Stimulated activated naive CD8-positive, alpha-beta T cell treated with anti-CD3 and anti-CD28 coated beads, Interleukin-15, amount 100 ng/mL, for 72 hours (primary cell): ENCODE measurements at places on chromosomes 7 and 10.

DNA sequence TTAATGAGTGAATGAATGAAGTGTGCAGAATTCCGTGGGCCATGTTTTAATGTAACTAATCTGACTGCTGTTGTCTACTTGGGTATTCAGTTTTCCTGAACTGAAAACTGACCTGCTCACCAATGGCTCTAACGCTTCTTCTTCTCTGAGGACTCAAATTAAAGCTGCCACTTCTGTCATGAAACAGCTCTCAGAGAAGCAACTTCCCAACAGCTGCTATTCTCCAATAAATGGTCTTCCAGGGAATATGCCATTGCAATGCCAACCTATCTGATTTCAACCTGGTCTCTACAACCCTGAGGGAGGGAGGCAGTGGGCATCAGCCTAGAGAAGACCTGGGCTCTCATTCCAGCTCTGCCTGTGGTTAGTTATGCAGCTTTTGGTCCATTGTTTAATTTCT, 69.4 kb downstream of the FRMD4A start:
- DNase-seq = no peak

DNA sequence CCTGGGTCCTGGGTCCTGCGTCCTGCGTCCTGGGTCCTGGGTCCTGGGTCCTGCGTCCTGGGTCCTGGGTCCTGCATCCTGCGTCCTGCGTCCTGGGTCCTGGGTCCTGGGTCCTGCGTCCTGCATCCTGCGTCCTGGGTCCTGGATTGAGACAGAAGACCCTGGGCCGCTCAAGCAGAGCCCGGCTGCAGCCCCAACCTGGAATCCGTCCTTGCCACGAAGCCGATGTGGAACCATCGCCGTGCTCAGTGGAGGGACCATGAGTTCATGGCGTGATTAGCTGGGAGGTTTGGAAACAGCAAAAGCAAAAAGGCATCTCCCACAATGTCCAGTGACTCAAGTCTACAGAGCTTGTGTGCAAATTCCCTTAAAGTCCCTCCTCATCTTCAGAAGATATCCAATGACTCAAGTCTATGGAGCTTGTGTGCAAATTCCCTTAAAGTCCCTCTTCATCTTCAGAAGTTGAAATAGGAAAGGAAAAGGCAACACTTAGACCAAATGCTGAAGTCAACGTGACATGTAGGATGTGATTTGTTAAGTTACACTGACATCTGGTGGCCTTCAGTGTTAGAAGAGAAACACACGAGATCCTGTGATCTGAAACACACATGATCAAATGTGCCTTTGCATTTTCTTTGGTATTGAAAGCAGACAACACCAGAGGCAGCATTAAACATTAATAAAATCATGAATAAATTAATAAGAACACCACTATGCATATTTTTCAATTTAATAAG, 179.9 kb downstream of the PTPRN2 start:
- DNase-seq = no peak

DNA sequence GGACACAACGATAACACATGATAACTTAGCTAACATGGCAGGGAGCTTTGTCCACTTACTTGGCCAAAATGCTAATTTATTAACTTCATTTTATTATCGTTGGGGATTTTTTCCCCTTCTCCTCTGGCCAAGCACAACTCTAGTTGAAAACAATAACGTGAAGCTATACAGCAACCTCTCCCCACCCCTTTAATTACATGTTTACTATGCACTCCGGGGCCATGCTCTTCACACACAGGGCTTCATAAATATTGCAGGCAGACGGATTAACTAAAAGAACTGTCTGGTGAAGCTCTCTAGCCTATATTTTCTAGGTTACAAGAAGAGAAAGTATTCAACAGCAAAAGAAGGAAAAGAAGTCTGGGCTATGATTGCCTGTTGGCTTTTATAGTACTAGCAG, 51.7 kb downstream of the XRCC2 start:
- DNase-seq = no peak

GRCh38 chr10:88913788-88914187, 33.7 kb downstream of the STAMBPL1 start:
- DNase-seq = no peak

GRCh38 chr7:15495170-15495569, 66.6 kb downstream of the AGMO start:
- DNase-seq = no peak

DNA sequence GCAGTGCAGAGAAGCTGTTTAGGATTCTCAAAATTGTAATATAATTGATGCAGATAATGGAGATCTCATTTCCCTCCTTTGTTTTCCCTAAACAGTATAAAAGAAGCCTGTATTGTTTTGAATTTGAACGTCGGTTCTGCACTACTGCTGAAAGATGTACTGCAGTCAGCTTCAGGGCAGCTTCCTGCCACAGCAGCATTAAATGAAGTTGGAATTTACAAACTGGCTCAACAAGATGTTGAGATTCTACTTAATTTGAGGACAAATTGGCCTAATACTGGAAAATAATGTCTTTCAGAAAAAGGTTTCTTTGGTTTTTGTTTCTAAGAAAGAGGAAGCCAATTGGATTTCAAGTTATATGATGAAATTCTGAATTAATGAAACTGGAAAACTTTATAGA, 14.3 kb downstream of the EFCAB10 start:
- DNase-seq = no peak

DNA sequence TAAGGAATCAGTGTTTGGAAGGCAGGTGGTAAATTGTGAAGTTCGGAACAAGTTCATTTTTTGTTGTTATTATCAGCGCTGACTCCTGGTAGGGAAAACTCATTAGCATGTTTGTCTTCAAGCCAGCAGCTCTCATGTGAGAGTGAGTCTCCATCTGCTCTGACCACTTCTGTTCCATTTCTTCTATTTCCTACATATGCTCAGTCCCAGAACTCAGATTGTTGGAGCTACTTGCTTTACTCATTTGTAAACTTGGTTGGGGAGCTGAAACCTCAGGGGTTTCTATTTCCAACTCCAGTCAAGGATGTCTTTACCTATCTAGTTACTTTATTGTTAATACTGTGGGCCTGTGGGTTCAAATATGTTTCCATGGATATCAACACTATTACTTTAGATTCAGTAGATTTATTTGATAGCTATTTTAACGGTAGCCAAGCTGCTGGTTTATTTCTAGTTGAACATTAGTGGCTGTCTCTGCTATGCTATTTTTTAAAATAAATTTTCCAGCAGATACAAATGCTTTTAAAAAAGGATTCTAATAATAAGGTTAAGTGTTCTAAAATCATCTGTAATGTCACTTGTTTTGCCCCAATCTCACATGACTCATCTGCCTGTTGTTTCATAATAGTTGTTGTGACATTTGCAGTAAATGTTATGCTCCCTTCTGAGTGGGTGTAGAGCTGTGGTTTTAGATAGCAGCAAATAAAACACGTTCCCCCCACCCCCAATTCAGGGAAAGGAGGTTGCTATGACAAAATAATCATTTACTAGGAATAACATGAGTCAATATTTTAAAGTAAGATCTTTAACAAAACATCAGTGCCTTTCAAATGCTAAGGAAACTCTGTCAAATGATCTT, 143.3 kb downstream of the HDAC9 start:
- DNase-seq = no peak

- no peak for DNase-seq
Measured at GRCh38 chr10:15096661-15097010, 519 bp upstream of the RPP38 start.

DNA sequence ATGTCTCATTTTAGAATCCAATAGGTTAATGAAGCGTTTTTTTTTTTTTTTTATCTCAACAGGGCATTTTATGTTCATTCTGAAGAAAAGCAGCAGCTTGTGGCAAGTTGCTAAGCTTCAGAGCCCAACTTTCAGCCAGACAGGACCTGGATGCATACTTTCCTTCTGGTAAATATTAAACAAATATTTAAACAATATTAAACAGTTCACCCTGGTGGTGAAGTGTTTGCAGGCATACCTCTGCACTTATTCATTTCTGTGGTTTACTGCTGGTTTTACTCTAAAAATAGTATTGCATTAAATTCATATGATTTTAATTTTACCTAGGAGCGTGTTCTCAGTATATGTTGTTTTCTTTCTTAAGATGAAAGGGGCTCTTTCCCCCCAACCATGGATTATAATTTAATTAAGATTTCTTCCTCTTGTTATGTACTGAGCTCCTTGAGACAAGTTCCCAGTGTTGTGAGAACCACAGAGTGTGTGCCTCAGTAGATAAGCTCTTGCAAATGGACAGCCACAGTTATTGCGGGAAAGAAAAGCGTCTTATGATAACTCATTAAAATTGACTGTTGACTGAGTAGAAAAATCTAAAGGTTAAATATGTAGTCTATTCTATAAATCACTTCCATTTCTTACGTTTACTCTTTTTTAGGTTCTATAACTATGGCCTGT, 155.8 kb downstream of the MALRD1 start:
- DNase-seq = no peak

DNA sequence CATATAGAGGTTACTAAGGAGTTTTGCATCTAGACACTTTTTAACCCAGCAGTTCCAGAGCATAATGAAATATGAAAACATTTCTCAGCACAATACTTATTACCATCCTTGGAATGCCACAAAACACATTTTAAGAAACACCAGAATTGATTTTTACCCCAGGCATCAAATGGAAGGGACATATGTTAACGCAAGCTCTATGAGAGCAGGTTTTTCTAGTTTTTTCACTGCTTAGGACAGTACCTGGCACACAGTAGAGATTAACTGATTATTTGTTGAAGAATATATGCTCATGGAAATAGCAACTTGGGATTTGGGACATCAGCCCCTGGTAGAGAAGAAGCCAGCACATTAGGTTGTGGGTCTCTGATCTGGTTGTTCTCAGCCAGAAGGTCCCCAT, 67.0 kb upstream of the ARID5B start:
- DNase-seq = no peak
